ENCODE measurements at places on chromosomes 3 and 15. TPM values are rescaled to one million over a fixed set of nuclear protein-coding genes. Genes with fewer than 3 reads are reported as not detected.

The SLC27A2 gene
- total RNA-seq: 0.42 TPM

DNA sequence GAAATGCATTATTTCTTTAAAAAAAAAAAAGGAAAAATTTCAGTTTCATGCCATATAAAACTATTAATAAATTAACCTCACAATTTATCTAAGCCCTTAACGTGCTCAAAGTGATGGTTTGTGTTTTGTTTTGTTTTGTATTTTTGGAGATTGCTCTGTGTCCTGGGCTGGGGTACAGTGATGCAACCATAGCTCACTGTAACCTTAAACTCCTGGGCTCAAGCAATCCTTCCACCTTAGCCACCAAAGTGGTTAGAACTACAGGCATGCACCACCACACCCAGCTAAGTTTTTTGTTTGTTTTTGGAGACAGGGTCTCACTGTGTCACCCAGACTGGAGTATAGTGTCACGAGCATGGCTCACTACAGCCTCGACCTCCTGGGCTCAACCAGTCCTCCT lies 180.7 kb downstream of the UBE2E2 start:
- no peak for DNase-seq
- H3K27ac ChIP-seq: no peak overlapping the region
- no peak overlapping the region for H3K4me3 ChIP-seq
- H3K4me1 ChIP-seq: no peaks in the 10 kb centered on the region
- peaks cover 3% of the 10 kb centered on the region for H3K36me3 ChIP-seq
- H3K27me3 ChIP-seq: no peaks in the 10 kb centered on the region

DNA sequence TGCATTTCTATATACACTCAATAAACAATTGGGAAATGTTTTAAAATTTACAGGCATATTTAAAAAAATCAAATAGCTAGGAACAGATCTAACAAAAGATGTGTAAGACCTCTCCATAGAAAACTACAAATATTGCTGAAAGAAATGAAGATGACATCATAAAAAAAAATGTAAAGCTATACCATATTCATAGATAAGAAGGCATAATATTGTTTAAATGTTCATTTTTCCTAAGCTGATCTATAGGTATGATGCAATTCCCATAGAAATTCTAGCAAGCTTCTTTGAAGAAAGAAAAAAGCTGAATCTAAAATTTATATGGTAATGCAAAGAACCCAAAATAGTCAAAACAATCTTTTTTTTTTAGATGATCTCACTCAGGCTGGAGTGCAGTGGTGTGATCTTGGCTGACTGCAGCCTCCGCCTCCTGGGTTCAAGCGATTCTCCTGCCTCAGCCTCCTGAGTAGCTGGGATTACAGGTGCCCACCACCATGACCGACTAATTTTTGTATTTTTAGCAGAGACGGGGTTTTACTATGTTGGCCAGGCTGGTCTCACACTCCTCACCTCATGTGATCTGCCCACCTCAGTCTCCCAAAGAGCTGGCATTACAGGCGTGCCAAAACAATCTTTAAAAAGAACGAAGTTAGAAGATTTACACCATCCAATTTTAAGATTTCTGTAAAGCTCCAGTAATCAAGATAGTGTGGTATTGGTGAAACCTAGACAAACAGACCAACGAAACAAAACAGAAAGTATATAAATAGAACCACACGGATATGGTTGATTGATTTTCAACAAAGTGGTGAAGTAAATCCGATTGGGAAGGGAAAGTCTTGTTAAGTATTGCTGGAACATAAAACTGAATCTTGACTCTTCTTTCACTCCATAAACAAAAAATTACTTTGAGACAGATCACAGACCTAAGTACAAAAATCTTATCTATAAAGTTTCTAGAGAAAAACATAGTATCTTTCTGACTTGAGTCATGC lies 6.3 kb upstream of the BHLHE40 start:
- no peaks in the 10 kb centered on the region for H3K27me3 ChIP-seq
- H3K4me1 ChIP-seq: peaks cover 18% of the 10 kb centered on the region
- no peak overlapping the region for H3K4me3 ChIP-seq
- no peaks in the 10 kb centered on the region for H3K36me3 ChIP-seq

- DNase-seq: no peak
- no peaks in the 10 kb centered on the region for H3K4me1 ChIP-seq
- H3K4me3 ChIP-seq: no peak overlapping the region
- no peaks in the 10 kb centered on the region for H3K36me3 ChIP-seq
- H3K27me3 ChIP-seq: no peaks in the 10 kb centered on the region
Measured at GRCh38 chr3:76310667-76311066, 525.3 kb upstream of the ZNF717 start.

DNA sequence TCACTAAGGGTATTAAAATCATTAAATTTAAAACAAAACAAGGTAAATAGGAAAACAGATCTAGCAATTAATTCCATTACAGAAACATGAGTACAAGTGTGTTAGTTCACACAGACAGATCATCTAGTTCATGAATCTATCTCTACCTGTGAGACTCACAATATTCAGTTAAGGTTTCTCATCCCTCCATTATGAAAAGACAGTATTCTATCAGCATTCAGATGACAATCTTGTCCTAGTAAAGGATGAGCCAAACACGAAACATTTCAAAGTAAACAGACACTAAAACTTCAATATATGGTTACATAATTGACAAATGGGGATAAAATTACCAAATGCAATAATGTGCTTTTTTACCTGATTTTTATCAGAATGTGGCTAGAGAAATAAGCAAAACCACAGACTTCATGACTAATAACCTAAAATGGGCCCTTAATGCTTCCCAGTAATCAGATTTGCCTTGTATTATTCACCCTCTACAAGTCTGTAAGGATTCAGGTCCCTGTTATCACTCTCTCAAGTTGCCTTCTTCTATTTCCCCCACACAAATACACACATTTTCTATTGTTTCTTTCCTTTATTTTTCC lies 126.8 kb downstream of the DLG1 start:
- H3K36me3 ChIP-seq: no peaks in the 10 kb centered on the region
- peaks cover 24% of the 10 kb centered on the region for H3K4me1 ChIP-seq
- no peak overlapping the region for H3K4me3 ChIP-seq
- no peak for DNase-seq
- no peaks in the 10 kb centered on the region for H3K27me3 ChIP-seq

- H3K27me3 ChIP-seq: no peaks in the 10 kb centered on the region
- H3K4me1 ChIP-seq: no peaks in the 10 kb centered on the region
- DNase-seq: no peak
- H3K4me3 ChIP-seq: no peak overlapping the region
Measured at GRCh38 chr3:86420990-86421739, 569.8 kb downstream of the VGLL3 start.

The DPH6 gene
- 14.3 TPM for total RNA-seq

- H3K4me1 ChIP-seq: no peaks in the 10 kb centered on the region
- H3K27ac ChIP-seq: no peak overlapping the region
- no peak overlapping the region for H3K4me3 ChIP-seq
- DNase-seq: no peak
- H3K36me3 ChIP-seq: peaks cover 2% of the 10 kb centered on the region
Measured at GRCh38 chr3:56672-57071, 139.9 kb upstream of the CHL1 start.

The ZNF80 gene
- total RNA-seq: 0.65 TPM

- no peak for DNase-seq
- no peaks in the 10 kb centered on the region for H3K27me3 ChIP-seq
- no peak overlapping the region for H3K4me3 ChIP-seq
- no peak overlapping the region for H3K27ac ChIP-seq
Measured at GRCh38 chr3:114460459-114460858, 166.6 kb downstream of the TIGIT start.

The TRPM7 gene
- 44.2 TPM for total RNA-seq

GRCh38 chr15:68725736-68726135 lies 95.0 kb downstream of the ANP32A start:
- peaks cover 2% of the 10 kb centered on the region for H3K4me1 ChIP-seq
- no peaks in the 10 kb centered on the region for H3K36me3 ChIP-seq
- no peak overlapping the region for H3K27ac ChIP-seq
- no peak overlapping the region for H3K4me3 ChIP-seq

The GPR149 gene
- total RNA-seq: not detected

The HYAL1 gene
- not detected for total RNA-seq

- no peak for DNase-seq
- no peak overlapping the region for H3K27ac ChIP-seq
- H3K27me3 ChIP-seq: no peaks in the 10 kb centered on the region
- H3K4me1 ChIP-seq: no peaks in the 10 kb centered on the region
- H3K4me3 ChIP-seq: no peak overlapping the region
Measured at GRCh38 chr3:96960661-96961330, 146.4 kb downstream of the EPHA6 start.

The COL6A6 gene
- total RNA-seq: 0.16 TPM

- peaks cover 3% of the 10 kb centered on the region for H3K4me1 ChIP-seq
- peaks cover 10% of the 10 kb centered on the region for H3K27me3 ChIP-seq
- DNase-seq: no peak
- no peaks in the 10 kb centered on the region for H3K36me3 ChIP-seq
- H3K4me3 ChIP-seq: no peak overlapping the region
- no peak overlapping the region for H3K27ac ChIP-seq
Measured at GRCh38 chr3:160006282-160007163, 17.9 kb downstream of the IL12A start.

The MEX3B gene
- 1.4 TPM for total RNA-seq

- DNase-seq: no peak
- no peak overlapping the region for H3K4me3 ChIP-seq
- H3K27ac ChIP-seq: no peak overlapping the region
- no peaks in the 10 kb centered on the region for H3K36me3 ChIP-seq
- H3K27me3 ChIP-seq: no peaks in the 10 kb centered on the region
Measured at GRCh38 chr3:6746443-6746842, 114.5 kb upstream of the GRM7 start.

The ABI3BP gene
- not detected for total RNA-seq

The STRIT1 gene
- total RNA-seq: not detected

DNA sequence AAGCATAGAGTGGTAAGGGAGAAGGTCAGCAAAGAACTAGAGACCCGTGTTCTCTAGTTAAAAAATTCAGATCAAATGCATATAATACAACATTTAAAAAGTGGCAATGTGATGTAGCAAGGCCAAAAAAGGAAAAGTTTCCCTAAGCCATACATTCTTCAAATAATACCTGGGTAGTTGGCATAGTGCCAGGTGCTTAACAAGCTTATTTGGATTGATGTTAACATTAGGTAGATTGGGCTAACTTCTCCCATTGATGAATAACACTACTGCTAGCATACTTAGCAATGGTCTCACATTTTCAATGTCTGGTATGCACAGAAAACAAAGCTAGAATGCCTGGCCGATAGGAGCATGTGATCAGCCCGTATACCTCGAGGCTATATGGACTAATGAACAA lies 283.6 kb upstream of the RARB start:
- DNase-seq: no peak
- H3K27ac ChIP-seq: no peak overlapping the region
- H3K4me3 ChIP-seq: no peak overlapping the region
- no peaks in the 10 kb centered on the region for H3K36me3 ChIP-seq
- no peaks in the 10 kb centered on the region for H3K4me1 ChIP-seq

The STARD9 gene
- 4.1 TPM for total RNA-seq

The BNC1 gene
- total RNA-seq: not detected

GRCh38 chr15:77706482-77707244 lies 74.0 kb upstream of the LINGO1 start:
- no peak overlapping the region for H3K4me3 ChIP-seq
- H3K36me3 ChIP-seq: peaks cover 3% of the 10 kb centered on the region
- H3K4me1 ChIP-seq: peaks cover 3% of the 10 kb centered on the region
- no peak for DNase-seq
- H3K27me3 ChIP-seq: peaks cover 20% of the 10 kb centered on the region
- H3K27ac ChIP-seq: no peak overlapping the region

- no peaks in the 10 kb centered on the region for H3K27me3 ChIP-seq
- no peaks in the 10 kb centered on the region for H3K36me3 ChIP-seq
- no peak for DNase-seq
- H3K27ac ChIP-seq: no peak overlapping the region
Measured at GRCh38 chr15:27549746-27550145, 549.4 kb downstream of the OCA2 start.

The MKRN2OS gene
- total RNA-seq: not detected

- DNase-seq: no peak
- H3K4me1 ChIP-seq: no peaks in the 10 kb centered on the region
- H3K4me3 ChIP-seq: no peak overlapping the region
- H3K27ac ChIP-seq: no peak overlapping the region
- H3K36me3 ChIP-seq: no peaks in the 10 kb centered on the region
Measured at GRCh38 chr3:99250821-99251355, 349.4 kb upstream of the DCBLD2 start.

The CHRNB4 gene
- total RNA-seq: not detected

The MUC13 gene
- total RNA-seq: not detected

DNA sequence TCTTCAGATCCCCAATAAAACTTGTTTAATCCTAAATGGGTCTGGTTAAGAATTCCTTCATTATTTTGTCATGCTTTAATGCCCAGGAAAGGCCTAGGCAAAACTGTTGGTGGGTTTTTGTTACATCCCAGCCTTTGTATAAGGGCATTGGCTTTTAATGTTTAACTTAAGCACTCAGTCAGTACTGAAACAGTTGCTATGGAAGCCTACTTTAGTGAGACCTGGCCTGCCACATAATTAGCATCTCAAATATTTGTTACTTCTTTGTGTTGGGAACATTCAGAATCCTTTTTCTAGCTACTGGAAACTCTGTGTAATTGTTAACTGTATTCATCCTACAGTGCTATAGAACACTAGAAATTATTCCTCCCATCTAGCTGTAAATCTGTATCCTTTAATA lies 369.6 kb upstream of the ATP10A start:
- H3K4me3 ChIP-seq: no peak overlapping the region
- peaks cover 15% of the 10 kb centered on the region for H3K27me3 ChIP-seq
- H3K36me3 ChIP-seq: no peaks in the 10 kb centered on the region
- no peaks in the 10 kb centered on the region for H3K4me1 ChIP-seq
- H3K27ac ChIP-seq: no peak overlapping the region

The KNG1 gene
- total RNA-seq: not detected

- H3K27me3 ChIP-seq: peaks cover 4% of the 10 kb centered on the region
- H3K27ac ChIP-seq: no peak overlapping the region
- no peak overlapping the region for H3K4me3 ChIP-seq
- H3K4me1 ChIP-seq: peaks cover 19% of the 10 kb centered on the region
Measured at GRCh38 chr3:119586733-119587172, 7.5 kb downstream of the ADPRH start.

GRCh38 chr3:133756716-133757694 lies 10.8 kb downstream of the TF start:
- peaks cover 36% of the 10 kb centered on the region for H3K27me3 ChIP-seq
- H3K4me1 ChIP-seq: no peaks in the 10 kb centered on the region
- DNase-seq: no peak
- no peak overlapping the region for H3K27ac ChIP-seq
- no peaks in the 10 kb centered on the region for H3K36me3 ChIP-seq
- H3K4me3 ChIP-seq: no peak overlapping the region

GRCh38 chr3:58580826-58581327 lies 3.7 kb upstream of the FAM107A start:
- peaks cover under 1% of the 10 kb centered on the region for H3K36me3 ChIP-seq
- DNase-seq: no peak
- H3K4me1 ChIP-seq: peaks cover 12% of the 10 kb centered on the region
- H3K27me3 ChIP-seq: peaks cover 35% of the 10 kb centered on the region
- H3K4me3 ChIP-seq: no peak overlapping the region
- H3K27ac ChIP-seq: no peak overlapping the region

The SLC9C1 gene
- not detected for total RNA-seq

DNA sequence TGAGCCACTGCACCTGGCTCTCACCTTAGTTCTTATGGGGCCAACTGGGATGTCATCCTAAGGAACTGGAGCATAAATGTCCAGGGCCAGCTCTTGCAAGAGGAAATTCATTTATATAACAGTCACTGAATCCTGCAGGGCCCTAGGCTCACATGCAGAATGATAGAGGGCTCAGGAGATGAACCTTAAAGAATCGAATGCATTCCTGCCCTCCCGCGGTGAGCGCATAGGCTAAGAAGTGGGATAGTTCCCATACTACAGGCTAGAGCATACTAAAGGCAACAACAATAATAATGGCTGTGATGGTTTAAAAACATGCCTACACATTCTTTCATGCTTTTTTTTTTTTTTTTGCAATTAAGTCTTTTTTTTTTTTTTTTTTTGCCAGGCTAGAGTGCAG lies 17.1 kb upstream of the CSRNP1 start:
- DNase-seq: no peak
- no peak overlapping the region for H3K4me3 ChIP-seq
- no peak overlapping the region for H3K27ac ChIP-seq
- H3K4me1 ChIP-seq: no peaks in the 10 kb centered on the region
- no peaks in the 10 kb centered on the region for H3K36me3 ChIP-seq

The KLHDC8B gene
- 1.7 TPM for total RNA-seq

All from T-helper 17 cell (primary cell).